ENCODE measurements at places on chromosomes 13 and 19.
A peak's percentile ranks its signal among the peaks of the same experiment; 100 is the strongest.

- no peak for DNase-seq
Observed at GRCh38 chr19:13985771-13986347, 20.3 kb downstream of the RFX1 start.

DNA sequence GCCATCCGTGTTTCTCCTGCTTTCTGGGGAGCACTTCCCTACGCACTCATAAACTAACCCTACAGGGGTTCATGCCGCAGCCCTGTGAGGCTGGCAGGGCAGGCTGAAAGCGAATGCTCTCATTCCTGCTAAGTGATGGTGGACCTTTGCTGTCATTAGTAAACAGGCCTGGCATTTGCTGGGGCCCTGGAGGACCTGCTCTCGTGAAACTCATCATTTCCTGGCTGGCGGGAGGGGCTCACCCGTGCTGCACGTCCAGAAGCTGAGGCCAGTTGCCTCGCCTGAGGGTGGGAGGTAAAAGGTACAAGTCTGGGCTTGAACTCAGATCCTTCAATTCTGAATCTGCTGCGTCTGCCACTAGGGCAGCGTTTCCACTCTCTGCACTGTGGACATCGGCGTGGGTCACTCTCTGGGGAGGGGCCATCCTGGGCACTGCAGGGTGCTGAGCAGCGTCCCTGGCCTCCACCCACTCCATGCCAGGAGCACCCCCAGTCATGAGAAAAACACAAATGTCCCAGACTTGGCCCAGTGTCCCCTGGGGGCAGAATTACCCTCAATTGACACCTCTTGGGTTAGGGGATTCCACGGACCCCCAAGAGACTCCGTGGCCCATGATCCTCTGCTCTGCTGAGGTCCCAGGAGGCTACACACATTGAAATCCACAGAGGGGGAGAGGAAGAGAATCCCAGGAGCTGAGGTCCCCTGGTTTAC is 7.0 kb downstream of the MOB3A start:
- DNase-seq, result peak; percentile 31

- no peak for DNase-seq
Observed at GRCh38 chr19:5039642-5040543, 71.0 kb downstream of the KDM4B start.

DNA sequence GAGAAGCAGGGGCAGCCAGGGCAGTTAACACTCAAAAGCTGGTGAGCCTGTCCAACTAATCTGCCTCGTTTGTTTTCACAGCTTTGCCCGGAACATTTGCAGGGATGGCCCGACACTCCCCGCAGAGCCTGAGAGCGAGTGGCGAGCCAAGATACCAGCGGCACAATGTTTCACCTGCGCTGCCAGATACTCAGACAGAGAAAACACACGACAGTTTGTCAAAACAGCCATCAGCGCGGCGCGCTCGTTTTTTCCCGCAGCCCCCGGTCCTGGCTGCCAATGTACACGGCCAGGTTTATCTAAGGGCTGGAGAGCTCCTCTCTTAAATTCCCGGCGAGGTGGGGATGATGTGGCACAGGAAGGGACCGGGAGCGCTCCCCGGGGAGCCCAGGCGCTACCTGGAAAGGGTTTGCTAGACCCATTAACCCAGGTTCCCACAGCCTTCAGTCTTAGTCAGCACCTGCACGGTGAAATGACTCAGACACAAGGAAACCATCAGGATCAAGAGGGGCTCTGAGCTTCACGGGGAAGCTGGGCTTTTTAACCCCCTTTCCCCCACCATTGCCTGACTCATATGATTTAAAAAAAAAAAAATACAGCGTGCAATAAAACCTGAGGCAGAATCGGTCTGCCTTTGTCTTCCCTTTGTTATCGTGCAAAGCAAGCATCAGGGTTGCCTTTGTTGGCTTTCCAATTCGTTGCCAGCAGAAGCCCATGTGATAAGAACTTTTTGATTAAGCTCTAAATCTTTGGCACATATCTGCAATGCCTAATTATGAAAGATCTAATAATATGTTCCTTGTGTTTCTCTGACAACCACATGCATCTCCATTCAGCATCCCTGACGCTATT is 186.2 kb downstream of the EFNB2 start:
- DNase-seq, result peak; percentile 99

DNA sequence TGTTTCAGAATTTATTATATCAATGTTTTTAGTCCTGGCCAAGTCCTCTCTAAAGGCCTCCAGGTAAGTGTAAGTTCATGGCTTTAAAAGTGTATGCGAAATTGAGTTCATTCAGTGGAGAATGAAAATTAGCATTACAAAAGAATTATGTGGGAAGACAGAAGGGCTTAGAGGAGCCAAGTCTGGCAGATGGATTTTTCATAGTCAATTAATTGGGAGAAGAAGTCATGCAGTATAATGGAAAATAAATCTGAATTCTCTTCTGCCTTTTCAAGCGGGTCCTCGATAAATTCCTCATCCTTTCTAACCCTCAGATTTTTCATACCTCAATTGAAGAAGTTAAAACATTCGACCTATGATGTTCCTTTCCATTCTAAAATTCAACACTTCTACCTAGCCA is 394.2 kb downstream of the ITGBL1 start:
- no peak for DNase-seq
